ENCODE measurements at places on chromosomes 2 and 18.

GRCh38 chr18:79610461-79611039 is 69.1 kb upstream of the CTDP1 start:
- DNase-seq, result no peak

GRCh38 chr2:108423502-108424251 is 25.3 kb upstream of the GCC2 start:
- no peak for DNase-seq

DNA sequence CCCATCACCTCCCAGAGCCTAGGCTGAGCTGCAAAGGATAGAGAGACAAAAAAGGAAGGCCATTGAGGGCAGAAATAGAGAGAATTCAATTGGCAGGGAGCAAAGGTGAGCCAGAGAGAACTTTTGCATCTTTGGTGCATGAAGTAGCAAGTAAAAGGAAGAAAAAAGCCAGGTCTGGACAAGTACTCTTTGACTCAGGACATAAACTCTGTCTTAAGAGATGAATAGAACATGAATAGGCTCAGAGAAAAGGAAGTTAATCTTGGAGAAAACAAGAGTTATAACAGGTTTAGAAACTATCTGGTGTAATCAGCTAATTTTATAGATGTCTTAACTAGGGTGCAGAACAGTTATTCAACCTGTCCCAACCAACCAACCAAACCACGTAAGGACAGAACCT is 95.2 kb downstream of the CNTNAP5 start:
- DNase-seq, result no peak

DNA sequence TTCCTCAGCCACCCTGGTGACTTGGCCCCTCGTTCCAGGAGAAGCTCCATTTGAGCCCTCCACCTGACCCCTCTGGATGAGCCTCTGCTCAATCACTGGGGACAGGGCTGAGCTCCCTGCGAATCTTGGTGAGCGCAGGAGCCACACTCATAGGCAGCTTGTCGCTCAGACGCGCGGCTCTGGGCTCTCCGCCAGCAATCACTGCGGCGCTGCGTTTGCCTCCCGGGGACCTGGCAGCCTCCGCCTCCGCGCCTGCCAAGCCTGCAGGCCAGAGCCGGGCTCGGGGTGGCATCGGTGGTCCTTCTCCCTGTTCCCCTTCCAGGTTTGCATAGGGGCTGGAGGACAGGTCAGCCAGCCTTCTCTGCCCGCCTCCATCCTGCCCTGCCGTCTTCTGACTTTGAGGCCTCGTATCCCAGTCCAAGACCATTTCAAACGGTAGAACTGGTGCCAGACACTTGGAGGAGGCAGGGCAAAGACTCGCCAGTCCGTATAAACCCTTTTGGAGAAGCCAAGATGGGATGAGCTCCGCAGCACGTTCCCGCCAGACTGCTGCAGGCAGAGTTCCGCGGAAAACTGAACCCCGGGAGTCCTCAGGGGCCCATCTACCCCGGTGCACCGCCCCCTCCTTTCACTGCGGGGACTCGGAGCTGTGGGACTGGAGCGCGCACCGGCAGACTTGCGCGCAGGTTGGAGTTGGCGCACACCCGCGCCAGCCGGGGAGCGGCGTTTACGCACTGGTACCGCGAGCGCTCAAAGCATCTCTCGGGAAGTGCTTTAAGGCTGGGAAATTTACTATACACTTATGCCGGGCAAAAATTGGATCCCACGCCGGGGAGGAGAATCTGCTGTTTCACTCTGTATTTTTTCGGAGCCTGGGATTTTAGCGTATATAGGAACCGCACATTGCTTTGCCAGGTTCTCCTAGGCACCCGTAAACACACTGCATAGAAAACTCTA is 1.1 kb upstream of the TACR1 start:
- DNase-seq, result no peak

- DNase-seq, result no peak
Measured at GRCh38 chr2:229408962-229409361, 137.9 kb upstream of the PID1 start.
